Motor neuron (in vitro differentiated cells): ENCODE measurements at places on chromosomes 11 and 22. TPM values are rescaled to one million over a fixed set of nuclear protein-coding genes. Genes with fewer than 3 reads are reported as not detected.

The E2F8 gene
- total RNA-seq, result 3.5 and 3.6 TPM in 2 replicates

The ZP1 gene
- 1.3 TPM in 1 of 2 replicates, not detected in the other for total RNA-seq

The MS4A5 gene
- not detected in 2 replicates for total RNA-seq

The ABCC8 gene
- 0.86 and 3.6 TPM in 2 replicates for total RNA-seq

The CSNK1E gene
- total RNA-seq, result 127 and 149 TPM in 2 replicates

The KLHL35 gene
- total RNA-seq, result 4.0 and 5.1 TPM in 2 replicates

The OR51A2 gene
- 0.33 TPM in 1 of 2 replicates, not detected in the other for total RNA-seq

The ARSA gene
- total RNA-seq, result 12.7 and 13.9 TPM in 2 replicates

The LRP5 gene
- 14.4 and 15.9 TPM in 2 replicates for total RNA-seq

The RTN4RL2 gene
- total RNA-seq, result 0.25 and 0.38 TPM in 2 replicates

The HTR3B gene
- not detected in 2 replicates for total RNA-seq

The FAT3 gene
- total RNA-seq, result 39.5 and 40.9 TPM in 2 replicates

The SLC5A12 gene
- 4.0 and 4.1 TPM in 2 replicates for total RNA-seq

The KDM4D gene
- 2.2 and 2.8 TPM in 2 replicates for total RNA-seq

The RIMBP3B gene
- 0.20 and 0.38 TPM in 2 replicates for total RNA-seq

The PDHX gene
- 40.6 and 43.4 TPM in 2 replicates for total RNA-seq

The OR8G5 gene
- total RNA-seq, result 0.59 TPM in 1 of 2 replicates, not detected in the other

The POU2AF3 gene
- total RNA-seq, result 1.9 and 2.3 TPM in 2 replicates

The PRG3 gene
- total RNA-seq, result not detected in 2 replicates

The OR2D2 gene
- total RNA-seq, result 0.18 and 0.36 TPM in 2 replicates

The PLEKHB1 gene
- 3.5 and 4.5 TPM in 2 replicates for total RNA-seq

The GNG3 gene
- total RNA-seq, result 162 and 171 TPM in 2 replicates

The UQCR10 gene
- total RNA-seq, result 185 and 190 TPM in 2 replicates

The GRM5 gene
- 0.54 TPM in 1 of 2 replicates, not detected in the other for total RNA-seq

The MCHR1 gene
- total RNA-seq, result 2.9 and 4.2 TPM in 2 replicates

The PYGM gene
- total RNA-seq, result 0.27 and 0.41 TPM in 2 replicates

The MS4A10 gene
- 0.10 TPM in 1 of 2 replicates, not detected in the other for total RNA-seq

The MAJIN gene
- total RNA-seq, result 0.23 TPM in 1 of 2 replicates, not detected in the other

The TMEM135 gene
- total RNA-seq, result 29.2 and 30.9 TPM in 2 replicates

The LRRC74B gene
- total RNA-seq, result 1.4 and 1.9 TPM in 2 replicates

The CCDC134 gene
- 11.1 and 11.2 TPM in 2 replicates for total RNA-seq

The MYOD1 gene
- total RNA-seq, result 0.21 TPM in 1 of 2 replicates, not detected in the other

The CATSPERZ gene
- 0.68 and 0.92 TPM in 2 replicates for total RNA-seq

The PLAAT4 gene
- total RNA-seq, result 0.41 and 0.58 TPM in 2 replicates

The BARX2 gene
- 0.22 and 0.71 TPM in 2 replicates for total RNA-seq

The CLTCL1 gene
- total RNA-seq, result 4.2 and 7.1 TPM in 2 replicates

The FGF19 gene
- 0.19 TPM in 1 of 2 replicates, not detected in the other for total RNA-seq

The OR5B17 gene
- total RNA-seq, result 0.62 TPM in 1 of 2 replicates, not detected in the other

The BACE1-AS gene
- 13.1 and 16.0 TPM in 2 replicates for total RNA-seq

The COMT gene
- 33.2 and 39.8 TPM in 2 replicates for total RNA-seq

The PGR gene
- total RNA-seq, result 4.1 and 5.7 TPM in 2 replicates

The C11orf91 gene
- total RNA-seq, result 0.49 and 0.81 TPM in 2 replicates

The ATG13 gene
- 39.9 and 41.4 TPM in 2 replicates for total RNA-seq

The CHRM4 gene
- total RNA-seq, result 1.3 and 1.6 TPM in 2 replicates

The GALR3 gene
- total RNA-seq, result not detected in 2 replicates

The SYCE3 gene
- total RNA-seq, result 0.68 TPM in 1 of 2 replicates, not detected in the other

The C11orf52 gene
- total RNA-seq, result 0.46 and 0.64 TPM in 2 replicates

The EXT2 gene
- 54.4 and 61.3 TPM in 2 replicates for total RNA-seq

The POTEH gene
- total RNA-seq, result not detected in 2 replicates
